Mesenteric fat pad (tissue), 1 donor: ENCODE measurements at places on chromosomes 1 and 21.

GRCh38 chr1:88680911-88681622 is 3.0 kb upstream of the PKN2 start:
- DNase-seq: no peak

- no peak for DNase-seq
Measured at GRCh38 chr1:84133479-84133878, 10.6 kb upstream of the PRKACB start.

GRCh38 chr21:24781146-24781545 is 826.1 kb downstream of the MRPL39 start:
- no peak for DNase-seq

DNA sequence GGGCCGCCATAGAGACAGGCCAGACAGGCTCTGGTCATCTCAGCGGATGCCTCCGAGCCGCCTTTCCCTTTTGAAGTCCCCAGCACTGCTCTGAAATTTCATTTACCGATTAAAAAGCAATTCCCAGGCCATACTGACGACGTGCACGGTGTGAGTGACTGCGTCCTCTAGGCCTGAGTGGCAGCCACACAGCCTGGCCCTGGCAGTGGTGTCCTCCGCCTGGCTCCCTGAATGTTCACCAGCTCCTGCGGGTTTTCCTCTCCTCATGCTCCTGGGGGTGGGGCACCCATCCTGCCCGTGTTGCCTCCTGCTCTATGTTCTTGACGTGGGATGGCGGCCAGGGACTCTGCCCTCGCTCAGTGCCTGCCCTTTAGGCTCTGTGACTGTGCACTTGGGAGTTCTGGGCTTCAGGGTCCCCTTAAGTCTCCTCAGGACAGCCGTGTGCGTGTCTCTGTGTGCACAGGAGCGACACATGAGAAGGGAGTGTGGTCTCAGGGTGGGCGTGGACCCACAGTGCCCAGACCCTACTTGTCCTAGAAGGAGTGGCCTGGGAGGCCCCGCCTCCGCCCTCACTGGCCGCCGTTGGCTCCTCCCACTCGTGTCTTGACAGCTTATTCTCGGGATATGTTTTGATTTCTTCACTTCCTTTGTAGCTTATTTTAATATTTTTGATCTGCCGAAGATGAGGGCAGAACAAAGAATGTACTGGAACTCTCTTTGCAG is 3.6 kb downstream of the SKI start:
- DNase-seq: no peak
